ENCODE measurements at places on chromosomes 2 and 18.
A peak's percentile ranks its signal among the peaks of the same experiment; 100 is the strongest.

DNA sequence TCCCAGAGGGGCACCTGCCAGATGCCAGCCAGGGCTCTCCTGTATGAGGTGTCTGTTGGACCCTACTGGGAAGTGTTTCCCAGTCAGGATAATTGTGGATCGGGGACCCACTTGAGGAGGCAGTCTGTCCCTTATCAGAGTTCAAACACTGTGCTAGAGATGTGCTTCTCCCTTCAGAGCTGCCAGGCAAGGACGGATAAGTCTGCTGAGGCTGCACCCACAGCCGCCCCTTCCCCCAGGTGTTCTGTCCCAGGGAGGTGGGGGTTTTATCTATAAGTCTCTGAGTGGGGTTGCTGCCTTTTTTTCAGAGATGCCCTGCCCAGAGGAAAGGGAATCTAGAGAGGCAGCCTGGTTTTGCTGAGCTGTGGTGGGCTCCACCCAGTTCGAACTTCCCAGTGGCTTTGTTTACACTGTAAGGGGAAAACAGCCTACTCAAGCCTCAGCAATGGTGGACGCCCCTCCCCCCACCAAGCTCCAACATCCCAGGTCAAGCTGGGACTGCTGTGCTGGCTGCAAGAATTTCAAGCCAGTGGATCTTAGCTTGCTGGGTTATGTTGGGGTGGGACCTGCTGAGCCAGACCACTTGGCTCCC lies 324.0 kb upstream of the SETBP1 start:
- no peak for DNase-seq

- DNase-seq, result no peak
Measured at GRCh38 chr2:164561991-164562390, 59.3 kb downstream of the GRB14 start.

GRCh38 chr2:100941646-100942240 lies 60.3 kb upstream of the RPL31 start:
- no peak for DNase-seq

DNA sequence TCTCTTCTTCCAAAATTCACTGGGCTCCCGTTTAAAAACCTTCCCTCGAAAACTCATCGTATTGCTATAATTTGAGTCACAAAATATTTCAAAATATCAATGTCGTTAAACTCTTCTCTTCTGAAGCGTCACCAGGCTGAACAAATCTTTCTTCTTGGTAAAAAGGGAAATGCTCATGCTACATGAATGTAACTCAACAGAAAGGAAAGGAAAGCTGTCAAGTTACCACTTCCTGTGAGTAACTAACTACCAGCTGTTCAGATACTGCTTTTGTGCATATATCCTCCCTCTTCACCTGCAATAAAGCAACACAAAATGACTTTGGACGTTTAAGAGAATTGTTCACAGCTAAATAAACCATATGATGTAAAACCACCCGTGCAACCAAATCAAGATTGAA lies 95.4 kb downstream of the DOCK10 start:
- DNase-seq, result no peak

DNA sequence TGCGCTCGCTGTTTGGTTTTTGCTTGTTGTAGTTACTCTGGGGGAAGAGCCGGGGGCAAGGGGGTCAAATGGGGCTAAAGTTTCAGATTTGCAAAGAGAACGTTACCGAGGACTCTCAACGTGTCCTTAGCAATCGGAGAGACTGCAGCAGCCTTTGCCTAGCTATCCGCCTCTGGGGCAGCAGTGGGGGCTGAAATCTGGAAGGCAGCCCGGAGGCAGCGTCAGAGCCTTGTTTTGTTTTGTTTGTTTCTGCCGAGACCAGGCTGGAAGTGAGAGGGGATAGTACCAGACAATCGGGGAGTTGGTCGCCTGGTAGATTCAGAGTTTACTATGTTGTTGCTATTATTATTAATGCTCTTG lies 1.2 kb downstream of the CDH20 start:
- no peak for DNase-seq

- DNase-seq, result no peak
Measured at GRCh38 chr2:217918308-217919024, 84.3 kb downstream of the TNS1 start.

DNA sequence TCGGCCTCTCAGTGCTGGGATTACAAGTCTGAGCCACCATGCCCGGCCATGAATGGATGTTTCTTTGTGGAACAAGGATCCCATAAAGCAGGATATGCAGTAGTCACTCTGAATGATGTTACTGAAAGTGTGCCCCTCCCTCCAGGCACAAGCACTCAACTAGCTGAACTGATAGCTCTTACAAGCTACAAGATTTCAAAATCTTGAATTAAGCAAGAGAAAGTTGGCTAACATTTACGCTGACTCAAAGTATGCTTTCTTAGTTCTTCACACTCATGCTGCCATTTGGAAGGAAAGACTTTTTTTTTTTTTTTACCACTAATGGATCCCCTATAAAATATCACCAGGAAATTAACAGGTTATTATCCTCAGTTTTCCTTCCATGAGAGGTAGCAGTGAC lies 549.0 kb upstream of the PKDCC start:
- DNase-seq, result no peak

GRCh38 chr2:84388921-84389490 lies 70.1 kb downstream of the SUCLG1 start:
- no peak for DNase-seq

GRCh38 chr2:238493880-238494572 lies 67.3 kb downstream of the ASB1 start:
- DNase-seq, result peak; percentile 50

GRCh38 chr2:181444654-181445053 lies 12.5 kb upstream of the ITGA4 start:
- DNase-seq, result no peak

- peak; percentile 21 for DNase-seq
Measured at GRCh38 chr2:148926981-148927401, 52.0 kb downstream of the KIF5C start.

DNA sequence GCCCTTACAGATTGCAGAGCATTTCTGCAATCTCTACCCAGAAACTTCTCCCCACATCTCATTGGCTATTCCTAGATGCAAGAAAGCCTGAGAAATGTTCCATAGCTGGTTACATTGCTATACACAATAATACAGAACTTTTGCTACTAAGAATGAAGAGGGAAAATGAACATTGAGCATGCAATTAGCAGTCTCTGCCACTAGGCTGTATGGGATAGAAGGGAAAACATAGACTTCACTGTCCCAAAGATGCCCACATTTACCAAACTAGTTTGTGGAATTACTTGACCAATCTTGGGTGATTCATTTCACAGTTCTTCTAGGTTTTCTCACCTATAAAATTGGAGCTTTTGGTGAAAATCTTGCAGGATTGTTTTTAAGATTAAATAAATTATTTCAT lies 265.7 kb upstream of the NT5C1B start:
- no peak for DNase-seq

DNA sequence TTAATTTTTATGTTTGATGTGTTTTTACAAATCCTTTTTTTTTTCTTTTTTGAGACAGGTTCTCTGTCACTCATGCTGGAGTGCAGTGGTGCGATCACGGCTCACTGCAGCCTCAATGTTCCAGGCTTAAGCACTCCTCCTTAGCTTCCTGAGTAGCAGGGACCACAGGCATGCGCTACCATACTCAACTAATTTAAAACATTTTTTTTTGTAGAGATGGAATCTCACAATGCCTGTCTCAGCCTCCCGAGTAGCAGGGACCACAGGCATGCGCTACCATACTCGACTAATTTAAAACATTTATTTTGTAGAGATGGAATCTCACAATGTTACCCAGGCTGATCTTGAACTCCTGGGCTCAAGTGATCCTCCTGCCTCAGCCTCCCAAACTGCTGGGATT lies 3.2 kb downstream of the NOTO start:
- DNase-seq, result no peak

GRCh38 chr2:50785816-50786215 lies 246.1 kb downstream of the NRXN1 start:
- no peak for DNase-seq

- DNase-seq, result no peak
Measured at GRCh38 chr18:12121175-12122042, 27.8 kb downstream of the ANKRD62 start.

DNA sequence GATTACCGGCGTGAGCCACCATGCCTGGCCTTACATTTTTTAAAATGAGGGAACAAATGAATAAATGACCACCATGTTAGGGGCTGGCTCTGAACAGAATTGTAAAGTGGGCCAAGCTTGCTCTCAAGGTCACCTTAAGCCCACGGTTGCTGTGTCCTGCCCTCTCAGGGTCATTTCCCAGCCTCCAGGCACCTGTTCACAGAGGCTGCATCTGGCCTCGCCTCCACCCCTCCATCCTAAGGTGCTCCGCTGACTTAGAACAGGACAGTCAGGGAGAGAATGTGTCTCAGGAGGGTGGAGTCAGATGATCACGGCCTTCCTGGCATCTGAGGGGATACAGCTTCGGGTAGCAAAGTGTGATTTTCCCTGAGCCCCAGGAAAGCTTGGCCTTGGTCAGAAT lies 7.3 kb downstream of the SFTPB start:
- no peak for DNase-seq

DNA sequence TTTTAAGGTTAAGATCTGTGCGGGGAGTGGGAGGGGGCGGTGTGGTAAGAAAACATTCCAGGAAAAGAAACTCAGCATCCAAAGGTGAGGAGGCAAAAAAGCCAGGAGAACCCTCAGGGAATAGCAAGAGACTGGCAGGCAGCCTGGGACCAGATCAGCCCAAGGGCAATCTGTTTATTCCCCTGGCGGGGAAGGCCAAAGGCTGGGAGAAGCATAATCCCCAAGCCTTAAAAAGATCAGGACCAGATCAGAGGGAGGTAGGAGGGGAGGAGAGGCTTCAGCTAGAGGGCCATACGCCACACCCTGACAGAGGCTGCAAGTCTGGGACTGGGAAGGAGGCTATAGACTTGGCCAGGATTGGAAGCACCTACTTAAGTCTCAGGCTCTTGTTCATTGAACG lies 163.0 kb upstream of the PXDN start:
- DNase-seq, result no peak

DNA sequence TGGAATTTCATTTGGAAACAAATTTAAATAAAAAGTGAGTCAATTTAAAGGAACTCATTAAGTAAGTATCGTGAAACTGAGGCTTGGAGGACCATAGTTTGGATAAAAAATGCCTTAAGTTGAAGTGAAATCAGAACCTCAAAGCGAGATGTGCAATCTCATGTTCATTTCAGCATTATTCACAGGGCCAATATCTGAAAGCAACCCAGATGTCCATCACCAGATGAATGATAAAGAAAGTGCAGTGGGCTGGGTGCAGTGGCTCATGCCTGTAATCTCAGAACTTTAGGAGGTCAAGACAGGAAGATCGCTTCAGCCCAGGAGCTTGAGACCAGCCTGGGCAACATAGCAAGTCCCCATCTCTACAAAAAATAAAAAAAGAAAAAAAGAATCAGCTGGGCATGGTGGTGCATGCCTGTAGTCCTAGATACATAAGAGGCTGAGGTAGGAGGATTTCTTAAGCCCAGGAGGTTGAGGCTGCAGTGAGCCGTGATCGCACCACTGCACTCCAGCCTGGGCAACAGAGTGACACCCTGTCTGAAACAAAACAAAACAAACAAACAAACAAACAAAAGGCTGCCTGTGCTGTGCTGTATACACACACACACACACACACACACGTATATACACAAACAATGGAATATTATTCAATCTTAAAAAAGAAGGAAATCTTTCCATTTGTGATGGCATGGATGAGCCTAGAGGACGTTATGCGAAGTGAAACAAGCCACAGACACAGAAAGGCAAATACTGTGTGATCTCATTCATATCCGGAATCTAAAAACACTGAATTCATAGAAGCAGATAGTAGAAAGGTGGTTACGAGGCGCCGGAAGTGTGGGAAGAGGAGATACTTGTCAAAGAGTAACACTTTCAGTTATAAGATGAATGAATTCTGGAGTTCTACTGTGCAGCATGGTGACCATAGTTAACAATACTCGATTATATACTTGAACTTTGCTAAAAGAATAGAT lies 14.5 kb downstream of the SH3RF3 start:
- peak; percentile 53 for DNase-seq

DNA sequence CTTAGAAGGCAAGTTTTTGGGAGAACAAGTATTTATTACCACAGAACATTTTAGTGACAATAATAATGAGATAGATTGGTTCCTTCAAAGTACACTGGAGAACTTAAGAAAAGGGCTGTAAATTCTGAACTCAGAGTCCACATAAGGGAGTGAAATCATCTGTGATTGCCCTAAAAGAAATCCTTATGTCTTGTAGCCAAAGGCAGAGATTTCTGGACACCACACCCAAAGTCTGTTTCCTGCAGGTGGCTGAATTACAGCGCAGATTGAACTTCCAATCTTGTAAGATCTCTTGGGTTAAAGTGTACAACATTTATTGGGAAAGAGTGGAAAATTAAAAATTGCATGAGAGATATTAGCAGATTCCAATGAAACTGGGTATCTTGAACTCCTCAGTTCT lies 143.8 kb downstream of the TAF4B start:
- no peak for DNase-seq

GRCh38 chr2:217878915-217879590 lies 123.7 kb downstream of the TNS1 start:
- no peak for DNase-seq

DNA sequence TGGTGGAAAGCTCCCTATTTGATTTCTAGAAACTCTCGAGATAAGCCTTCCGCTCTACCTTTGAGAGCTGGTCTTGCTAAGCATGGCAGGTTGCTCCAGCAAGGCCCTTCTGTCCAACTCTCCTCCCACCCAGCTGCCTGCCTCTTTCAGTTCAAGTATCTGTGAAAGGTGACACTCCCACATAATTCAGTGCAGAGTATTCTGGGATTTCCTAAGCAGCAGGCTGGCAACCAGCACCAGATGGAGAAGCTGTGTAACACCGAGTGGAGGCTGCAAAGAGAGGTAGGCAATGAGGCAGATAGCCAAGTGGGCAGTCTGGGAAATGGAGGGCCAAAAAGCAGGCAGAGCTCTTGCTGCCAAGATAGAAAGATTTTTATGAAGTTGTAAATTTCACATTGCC lies 88.4 kb upstream of the CAVIN2 start:
- DNase-seq, result no peak

GRCh38 chr2:136130511-136130910 lies 12.6 kb upstream of the CXCR4 start:
- peak; percentile 15 for DNase-seq

- no peak for DNase-seq
Measured at GRCh38 chr18:57748770-57749603, 54.1 kb downstream of the ATP8B1 start.

DNA sequence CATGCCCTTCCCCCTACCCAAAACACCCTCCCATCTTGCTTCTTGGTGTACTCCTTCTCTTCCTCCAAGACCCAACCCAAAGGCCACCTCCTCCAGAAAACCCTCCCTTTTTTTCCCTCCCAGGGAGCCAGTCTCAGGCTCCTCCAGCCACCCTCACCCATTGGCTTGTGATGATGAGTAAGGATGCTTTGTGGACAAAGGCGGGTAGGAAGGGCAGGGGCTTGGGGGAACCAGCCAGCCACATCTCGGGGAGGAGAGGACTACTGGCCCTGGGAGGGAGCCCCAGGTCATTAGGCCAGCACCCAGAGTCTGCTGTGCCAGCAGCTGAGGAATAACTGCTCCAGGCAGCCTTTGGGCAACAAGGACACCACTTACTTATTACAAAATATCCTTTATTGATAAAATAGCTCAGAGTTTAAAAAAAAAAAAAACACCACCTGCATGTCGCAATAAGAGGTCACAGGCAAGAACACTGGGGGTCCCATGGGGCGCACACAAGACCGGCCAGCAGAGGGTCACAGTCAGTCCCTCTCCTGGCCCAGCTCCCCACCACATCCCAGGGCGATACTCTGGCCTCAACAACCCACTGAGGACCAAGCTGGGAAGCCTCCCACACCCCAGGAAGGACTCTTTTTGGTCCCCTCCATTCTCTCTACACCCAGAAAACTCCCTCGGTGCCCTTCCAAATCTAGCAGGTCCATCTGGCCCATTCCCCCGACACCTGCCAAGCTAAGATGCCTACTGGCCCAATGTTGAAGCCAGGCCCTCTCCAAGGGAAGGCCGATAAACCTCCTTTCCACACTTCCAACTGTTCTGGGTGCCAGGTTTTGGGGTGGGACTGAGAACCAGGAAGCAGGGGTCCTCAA lies 3.6 kb downstream of the ADRA2B start:
- no peak for DNase-seq

All from CD8-positive, alpha-beta T cell (primary cell).